Activated CD4-positive, alpha-beta T cell treated with anti-CD3 and anti-CD28 coated beads for 1 hour (primary cell): ENCODE measurements at places on chromosomes 13 and 19.

GRCh38 chr13:104592127-104592526 is 1525.9 kb upstream of the SLC10A2 start:
- no peak for DNase-seq

DNA sequence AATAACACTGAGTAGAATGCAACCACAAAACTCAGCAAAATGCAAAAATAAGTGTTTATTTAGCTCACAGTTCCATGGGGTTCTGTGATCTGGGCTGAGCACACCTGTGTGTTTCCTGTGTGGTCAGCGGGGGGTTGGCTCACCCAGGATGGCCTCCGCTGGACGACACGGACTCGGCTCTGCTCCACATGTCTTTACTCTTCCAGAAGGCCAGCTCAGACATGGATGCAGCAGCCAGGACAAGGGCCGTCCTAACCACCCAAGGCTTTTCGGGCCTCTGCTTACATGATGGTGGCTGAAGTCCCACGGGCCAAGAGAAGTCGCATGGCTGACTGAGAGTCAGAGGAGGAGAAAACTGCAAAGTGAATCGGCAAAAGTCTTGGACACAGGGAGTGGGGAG is 153.5 kb upstream of the IRS2 start:
- DNase-seq = no peak

- no peak for DNase-seq
Measured at GRCh38 chr13:111952032-111952431, 114.9 kb upstream of the SOX1 start.

DNA sequence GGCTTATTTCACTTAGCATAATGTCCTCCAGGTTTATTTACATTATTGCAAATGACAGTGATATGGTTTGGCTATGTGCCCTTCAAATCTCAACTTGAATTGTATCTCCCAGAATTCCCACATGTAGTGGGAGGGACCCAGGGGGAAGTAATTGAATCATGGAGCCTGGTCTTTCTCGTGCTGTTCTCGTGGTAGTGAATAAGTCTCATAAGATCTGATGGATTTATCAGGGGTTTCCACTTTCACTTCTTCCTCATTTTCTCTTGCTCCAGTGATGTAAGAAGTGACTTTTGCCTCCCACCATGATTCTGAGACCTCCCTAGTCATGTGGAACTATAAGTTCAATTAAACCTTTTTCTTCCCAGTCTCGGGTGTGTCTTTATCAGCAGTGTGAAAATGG is 109.6 kb downstream of the VWA8 start:
- no peak for DNase-seq

DNA sequence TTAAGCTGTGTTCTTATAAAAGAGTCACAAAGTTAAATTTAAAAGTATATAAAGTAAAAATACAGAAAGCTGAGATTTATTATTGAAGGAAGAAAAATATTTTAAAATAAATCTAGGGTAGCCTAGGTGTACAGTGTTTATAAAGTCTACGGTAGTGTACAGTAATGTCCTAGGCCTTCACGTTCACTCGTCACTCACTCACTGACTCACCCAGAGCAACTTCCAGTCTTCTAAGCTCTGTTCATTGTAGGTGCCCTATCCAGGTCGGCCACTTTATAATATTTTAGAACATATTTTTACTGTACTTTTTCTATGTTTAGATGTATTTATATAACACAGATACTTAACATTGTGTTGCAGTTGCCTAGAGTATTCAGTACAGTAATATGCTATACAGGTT is 47.4 kb downstream of the NDFIP2 start:
- no peak for DNase-seq

DNA sequence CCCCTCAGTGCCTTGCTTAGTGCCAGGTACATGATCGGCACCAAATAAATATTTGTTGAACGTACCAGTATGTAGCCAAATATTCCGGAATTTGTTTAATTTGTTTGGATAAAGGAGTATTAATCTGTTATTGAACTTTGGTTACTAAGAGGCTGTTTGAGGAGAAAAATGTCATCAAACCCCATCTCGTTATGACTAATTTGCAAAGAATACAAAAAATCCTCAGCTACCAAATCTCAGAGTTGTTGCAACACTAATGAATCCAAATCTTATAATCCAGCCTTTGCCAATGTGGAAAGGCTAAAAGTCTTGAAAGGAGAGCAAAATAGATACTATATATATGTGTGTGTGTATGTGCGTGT is 79.5 kb downstream of the KLF5 start:
- no peak for DNase-seq

DNA sequence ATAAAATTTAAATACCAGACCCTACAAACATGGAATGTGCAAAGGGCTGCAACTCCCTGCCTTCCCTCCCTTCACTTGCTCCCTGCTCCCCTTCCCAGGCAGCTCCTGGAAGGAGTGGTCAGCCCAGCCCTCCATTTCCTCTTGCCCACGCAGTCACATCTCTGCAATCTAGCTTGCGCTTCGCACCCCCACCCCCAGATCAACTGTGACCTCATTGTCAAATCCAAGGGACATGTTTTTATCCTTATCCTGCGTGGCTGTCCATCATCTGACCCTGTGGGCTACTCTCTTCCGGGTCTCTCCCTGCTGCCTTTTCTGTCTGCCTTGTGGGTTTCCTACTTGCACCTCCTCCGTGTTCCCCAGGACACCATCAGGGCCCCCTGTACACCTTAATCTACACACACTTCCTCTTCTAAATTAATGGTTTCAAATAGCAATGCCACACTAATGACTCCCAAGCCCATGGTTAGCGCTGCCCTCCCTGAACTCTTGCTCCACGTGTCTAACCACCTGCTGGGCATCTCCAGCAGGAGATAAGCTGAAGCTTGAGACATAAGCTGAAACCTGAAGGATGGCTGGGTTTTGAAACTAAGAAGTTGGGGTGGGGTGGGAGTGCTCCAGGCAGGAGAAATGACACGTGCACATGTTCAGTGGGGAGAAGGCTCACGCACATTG is 118.3 kb downstream of the USP12 start:
- DNase-seq = no peak

GRCh38 chr19:5914946-5915781 is 1.1 kb downstream of the CAPS start:
- no peak for DNase-seq

- no peak for DNase-seq
Measured at GRCh38 chr13:99153219-99153618, 47.4 kb upstream of the UBAC2 start.
